ENCODE measurements at places on chromosomes 13 and 19. TPM values are rescaled to one million over a fixed set of nuclear protein-coding genes. Genes with fewer than 3 reads are reported as not detected.

DNA sequence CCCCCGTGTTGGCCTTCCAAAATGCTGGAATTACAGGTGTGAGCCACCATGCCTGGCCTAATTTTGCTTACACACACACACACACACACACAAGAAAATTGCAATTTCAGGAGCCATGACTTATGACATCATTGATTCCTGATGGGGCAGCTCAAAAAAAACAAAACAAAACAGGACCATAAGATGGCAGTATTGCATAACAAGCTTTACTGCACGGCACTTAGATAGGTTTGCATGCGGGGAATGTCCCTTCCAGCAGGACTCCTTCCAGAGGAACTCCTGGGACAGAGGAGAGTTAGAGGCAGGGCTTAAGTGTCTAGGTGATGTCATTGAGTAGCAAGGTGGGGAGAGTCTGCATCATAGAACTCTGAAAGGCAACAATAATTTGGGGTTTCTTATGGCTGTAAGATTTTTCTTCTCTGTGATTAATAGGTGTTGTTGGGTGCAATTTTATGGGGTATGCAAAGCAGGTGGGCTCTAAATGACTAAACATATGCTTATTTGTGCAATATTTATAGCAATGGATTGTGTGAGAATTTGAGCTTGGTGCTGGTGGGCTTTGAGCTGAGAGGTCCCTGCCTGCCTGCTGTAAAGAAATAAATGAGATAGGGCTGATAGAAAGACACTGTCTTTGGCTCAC is 9.0 kb upstream of the ACSBG2 start:
- no peaks in the 10 kb centered on the region for H3K27me3 ChIP-seq
- H3K27ac ChIP-seq, result no peak overlapping the region
- no peaks in the 10 kb centered on the region for H3K36me3 ChIP-seq
- H3K4me1 ChIP-seq, result no peaks in the 10 kb centered on the region
- peak; percentile 75 for DNase-seq

GRCh38 chr13:81078048-81078447 is 737.1 kb upstream of the SPRY2 start:
- no peaks in the 10 kb centered on the region for H3K36me3 ChIP-seq
- no peaks in the 10 kb centered on the region for H3K27me3 ChIP-seq
- no peak overlapping the region for H3K4me3 ChIP-seq
- no peak for DNase-seq
- no peaks in the 10 kb centered on the region for H3K4me1 ChIP-seq
- H3K27ac ChIP-seq, result no peak overlapping the region

- H3K4me1 ChIP-seq, result peaks cover 12% of the 10 kb centered on the region
- peak overlapping the region; percentile 70 for H3K27ac ChIP-seq
- H3K36me3 ChIP-seq, result peaks cover 8% of the 10 kb centered on the region
- no peaks in the 10 kb centered on the region for H3K27me3 ChIP-seq
Measured at GRCh38 chr19:41351339-41352245, 2.1 kb downstream of the TGFB1 start.

- DNase-seq, result no peak
- no peaks in the 10 kb centered on the region for H3K36me3 ChIP-seq
- no peaks in the 10 kb centered on the region for H3K4me1 ChIP-seq
Measured at GRCh38 chr19:9995999-9996398, 14.3 kb downstream of the COL5A3 start.

DNA sequence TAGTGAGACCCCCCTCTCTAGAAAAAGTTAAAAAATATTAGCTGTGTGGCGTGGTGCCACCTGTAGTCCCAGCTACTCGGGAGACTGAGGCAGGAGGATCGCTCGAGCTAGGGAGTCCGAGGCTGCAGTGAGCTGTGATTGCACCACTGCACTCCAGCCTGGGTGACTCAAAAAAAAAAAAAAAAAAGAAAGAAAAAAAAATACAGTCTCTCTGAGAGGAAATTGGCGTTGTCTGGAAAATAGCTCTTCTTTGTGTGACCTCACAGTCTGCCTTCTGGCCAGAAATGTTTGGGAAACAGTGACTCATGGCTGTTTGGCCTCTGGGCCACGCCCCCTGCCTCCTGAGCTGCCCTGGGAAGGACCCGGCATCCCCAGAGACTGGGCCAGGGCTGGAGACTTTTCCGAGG is 10.7 kb downstream of the MARCHF2 start:
- H3K4me3 ChIP-seq, result no peak overlapping the region
- DNase-seq, result peak; percentile 96
- H3K27me3 ChIP-seq, result no peaks in the 10 kb centered on the region
- peaks cover 14% of the 10 kb centered on the region for H3K36me3 ChIP-seq
- peaks cover 13% of the 10 kb centered on the region for H3K4me1 ChIP-seq

- peaks cover 10% of the 10 kb centered on the region for H3K4me1 ChIP-seq
- DNase-seq, result no peak
- H3K27ac ChIP-seq, result no peak overlapping the region
- H3K27me3 ChIP-seq, result no peaks in the 10 kb centered on the region
Measured at GRCh38 chr13:101417043-101417406, 717 bp upstream of the NALCN start.

DNA sequence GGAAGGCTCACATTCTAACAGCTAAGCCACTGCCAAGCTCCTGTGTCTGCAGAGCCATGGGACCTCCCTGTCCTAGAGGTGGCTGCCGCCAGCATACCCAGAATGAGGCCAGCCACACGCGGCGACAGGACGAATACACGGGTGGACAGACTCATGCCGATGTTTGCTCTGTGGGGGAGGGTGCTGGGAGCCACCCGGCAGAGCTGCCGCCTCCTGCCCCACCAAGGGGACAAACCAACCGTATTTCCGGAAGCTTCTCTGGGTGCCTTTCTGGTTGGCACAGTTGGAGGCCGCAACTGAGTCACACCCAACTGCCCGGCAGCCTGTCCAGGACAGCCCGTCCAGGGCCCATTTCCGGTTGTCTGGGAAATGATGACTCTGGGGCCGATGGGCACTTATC is 20.3 kb downstream of the C13orf46 start:
- no peaks in the 10 kb centered on the region for H3K36me3 ChIP-seq
- H3K27ac ChIP-seq, result no peak overlapping the region
- H3K4me1 ChIP-seq, result no peaks in the 10 kb centered on the region
- no peaks in the 10 kb centered on the region for H3K27me3 ChIP-seq
- H3K4me3 ChIP-seq, result no peak overlapping the region

DNA sequence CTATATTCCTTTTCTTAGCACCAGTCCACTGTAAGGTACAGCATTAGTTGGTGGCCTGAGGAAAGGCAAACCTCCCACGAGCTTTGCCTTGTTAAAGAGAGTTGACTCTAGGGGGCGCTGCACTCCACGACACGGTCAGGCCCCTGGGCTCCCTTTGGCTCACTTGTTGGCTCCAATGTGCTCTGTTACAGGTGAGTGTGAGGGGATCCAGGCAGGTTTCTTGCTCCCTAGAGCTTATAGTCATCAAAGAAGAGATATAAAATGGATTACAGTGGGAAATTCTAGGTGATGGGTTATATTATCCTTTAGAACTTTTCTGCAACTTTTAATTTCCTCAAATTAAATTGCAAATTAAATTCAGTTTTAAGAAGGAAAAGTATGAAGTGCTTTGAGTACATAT is 3.7 kb downstream of the WDR87 start:
- peak; percentile 73 for DNase-seq
- H3K27me3 ChIP-seq, result no peaks in the 10 kb centered on the region
- H3K36me3 ChIP-seq, result no peaks in the 10 kb centered on the region

- peak; percentile 9 for DNase-seq
- H3K4me3 ChIP-seq, result no peak overlapping the region
- H3K27me3 ChIP-seq, result no peaks in the 10 kb centered on the region
- H3K27ac ChIP-seq, result no peak overlapping the region
- H3K4me1 ChIP-seq, result no peaks in the 10 kb centered on the region
Measured at GRCh38 chr13:62512194-62513141, 1096.8 kb upstream of the PCDH20 start.

GRCh38 chr19:617551-618246 is 15.6 kb downstream of the POLRMT start:
- H3K27ac ChIP-seq, result no peak overlapping the region
- no peaks in the 10 kb centered on the region for H3K4me1 ChIP-seq
- H3K4me3 ChIP-seq, result no peak overlapping the region
- H3K36me3 ChIP-seq, result peaks cover 19% of the 10 kb centered on the region

GRCh38 chr19:17718947-17719711 is at the start of gene MAP1S:
Gene MAP1S (plus strand): TSS chr19:17719480. CDS start chr19:17719503, 23 bp downstream.
- no peaks in the 10 kb centered on the region for H3K27me3 ChIP-seq
- H3K4me3 ChIP-seq, result peak within 1 kb of the TSS; percentile 90
- H3K36me3 ChIP-seq, result peaks cover 6% of the 10 kb centered on the region
- peak within 1 kb of the TSS; percentile 90 for H3K27ac ChIP-seq
- DNase-seq, result peak; percentile 46

RYR1 gene
- under 0.01 TPM for polyA plus RNA-seq

ZNF556 gene
- not detected for polyA plus RNA-seq

KLK1 gene
- polyA plus RNA-seq, result not detected

TSSK6 gene
- polyA plus RNA-seq, result 1.7 TPM
